ENCODE measurements at places on chromosomes 7 and 10.

DNA sequence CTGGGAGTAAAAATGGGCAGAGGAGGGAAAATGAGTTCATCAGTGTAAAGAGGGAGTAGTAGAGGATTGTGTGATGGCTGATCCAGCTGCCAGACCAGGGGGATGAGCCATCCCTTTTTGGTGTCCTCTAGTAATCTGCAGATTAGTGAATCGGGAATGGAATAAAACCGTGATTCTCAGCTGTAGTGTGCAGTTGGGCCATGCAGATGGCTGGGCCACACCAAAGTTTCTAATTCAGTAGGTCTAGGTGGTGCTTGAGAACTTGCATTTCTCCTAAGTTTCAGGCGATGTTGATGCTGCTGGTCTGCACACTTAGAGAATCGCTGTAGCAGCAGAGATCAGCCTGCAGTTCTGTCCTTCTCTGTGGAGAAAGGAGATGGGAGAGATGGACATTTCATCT lies 22.7 kb downstream of the PDCD11 start:
- DNase-seq = no peak

GRCh38 chr7:123437447-123437995 lies 96.9 kb downstream of the IQUB start:
- no peak for DNase-seq

- DNase-seq = no peak
Observed at GRCh38 chr7:129719980-129720732, 108.6 kb downstream of the NRF1 start.

DNA sequence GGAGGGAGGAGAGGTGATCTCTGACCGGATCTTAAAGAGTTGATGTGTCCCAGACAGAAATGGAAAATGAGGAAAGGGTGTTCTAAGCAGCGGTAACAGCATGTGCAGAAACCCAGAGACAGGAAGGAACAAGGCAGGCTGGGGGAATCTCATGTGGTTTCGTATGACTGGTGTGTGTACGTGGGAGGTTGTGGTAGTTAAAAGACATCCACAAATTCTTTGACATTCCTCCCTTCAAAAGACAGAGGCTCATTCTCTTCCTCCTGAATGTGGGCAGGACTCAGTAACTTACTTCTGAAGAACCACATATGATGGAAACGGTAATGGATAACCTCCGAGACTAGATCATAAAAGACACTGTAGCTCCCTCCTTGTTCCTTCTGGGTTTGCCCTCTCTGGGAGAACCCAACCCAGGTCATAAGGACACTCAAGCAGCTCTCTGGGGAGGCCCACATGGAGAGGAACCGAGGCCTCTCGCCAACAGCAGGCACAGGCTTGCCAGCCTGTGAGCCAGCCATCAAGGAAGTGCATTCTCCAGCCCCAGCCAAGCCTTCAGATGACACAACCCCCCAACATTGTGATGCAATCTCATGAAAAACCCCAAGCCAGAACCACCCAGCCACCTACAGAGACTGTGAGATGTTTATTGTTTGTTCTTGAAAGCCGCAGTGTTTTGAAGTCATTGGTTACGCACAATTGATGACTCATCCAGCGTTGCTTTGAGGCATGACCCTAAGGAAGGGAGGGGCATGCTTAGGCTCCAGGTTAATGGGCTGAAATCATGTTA lies 116.0 kb downstream of the SLIT1 start:
- no peak for DNase-seq

DNA sequence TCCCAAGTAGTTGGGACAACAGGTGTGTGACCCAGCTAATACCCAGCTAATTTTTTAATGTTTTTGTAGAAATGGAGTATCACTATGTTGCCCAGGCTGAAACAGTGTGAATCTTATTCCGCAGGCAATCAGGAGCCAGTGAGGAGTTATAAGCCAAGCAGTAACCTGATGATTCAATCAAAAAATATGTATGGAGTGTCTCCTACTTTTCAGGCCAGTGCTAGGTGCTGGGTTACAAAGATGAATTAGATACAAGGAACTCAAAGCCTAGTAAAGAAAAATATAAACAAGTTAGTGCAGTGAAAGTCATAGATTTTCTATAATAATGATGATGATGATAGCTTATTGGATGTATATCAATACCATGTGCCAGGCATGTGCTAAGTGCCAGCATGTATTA lies 13.2 kb upstream of the IFRD1 start:
- no peak for DNase-seq

DNA sequence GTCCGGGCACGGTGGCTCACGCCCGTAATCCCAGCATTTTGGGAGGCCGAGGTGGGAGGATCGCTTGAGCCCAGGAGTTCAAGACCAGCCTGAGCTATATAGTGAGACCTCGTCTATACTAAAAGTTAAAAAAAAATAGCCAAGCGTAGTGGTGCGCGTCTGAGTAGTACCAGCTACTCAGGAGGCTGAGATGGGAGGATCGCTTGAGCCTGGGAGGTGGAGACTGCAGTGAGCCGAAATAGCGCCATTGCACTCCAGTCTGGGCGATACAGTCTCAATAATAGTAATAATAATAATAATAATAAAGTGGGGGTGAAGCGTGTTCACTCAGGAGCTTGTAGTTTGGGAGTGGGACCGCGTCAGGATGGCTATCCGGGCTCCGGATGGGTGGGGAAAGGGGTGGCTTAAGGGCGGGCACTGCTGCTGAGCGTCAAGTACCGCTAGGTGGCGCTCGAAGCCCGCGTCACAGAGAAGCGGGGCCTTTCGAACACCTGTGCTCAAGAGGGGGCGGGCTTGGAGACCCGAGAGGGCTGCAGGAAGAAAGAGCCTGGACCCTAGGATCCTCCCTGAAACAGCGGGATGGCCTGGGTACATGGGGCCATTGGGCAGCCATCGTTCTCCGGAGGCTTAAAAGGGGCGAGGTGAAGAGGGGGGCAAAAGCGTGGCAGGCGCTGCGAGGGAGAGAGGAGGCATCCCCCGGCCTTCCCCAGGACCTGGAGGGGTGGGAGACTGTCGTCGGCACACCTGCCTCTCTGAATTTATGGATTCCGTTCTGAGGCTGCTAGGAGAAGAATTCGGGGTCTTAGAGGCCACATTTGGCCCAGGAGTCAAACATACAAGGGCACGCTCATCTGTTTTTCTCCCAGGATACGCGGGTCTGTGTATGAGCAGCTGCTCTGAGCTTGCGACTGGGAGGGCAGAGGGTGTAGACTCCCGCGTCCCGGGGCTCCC lies 14.5 kb downstream of the LBX1 start:
- DNase-seq = no peak

- DNase-seq = no peak
Observed at GRCh38 chr10:114301177-114301576, 62.1 kb downstream of the VWA2 start.

DNA sequence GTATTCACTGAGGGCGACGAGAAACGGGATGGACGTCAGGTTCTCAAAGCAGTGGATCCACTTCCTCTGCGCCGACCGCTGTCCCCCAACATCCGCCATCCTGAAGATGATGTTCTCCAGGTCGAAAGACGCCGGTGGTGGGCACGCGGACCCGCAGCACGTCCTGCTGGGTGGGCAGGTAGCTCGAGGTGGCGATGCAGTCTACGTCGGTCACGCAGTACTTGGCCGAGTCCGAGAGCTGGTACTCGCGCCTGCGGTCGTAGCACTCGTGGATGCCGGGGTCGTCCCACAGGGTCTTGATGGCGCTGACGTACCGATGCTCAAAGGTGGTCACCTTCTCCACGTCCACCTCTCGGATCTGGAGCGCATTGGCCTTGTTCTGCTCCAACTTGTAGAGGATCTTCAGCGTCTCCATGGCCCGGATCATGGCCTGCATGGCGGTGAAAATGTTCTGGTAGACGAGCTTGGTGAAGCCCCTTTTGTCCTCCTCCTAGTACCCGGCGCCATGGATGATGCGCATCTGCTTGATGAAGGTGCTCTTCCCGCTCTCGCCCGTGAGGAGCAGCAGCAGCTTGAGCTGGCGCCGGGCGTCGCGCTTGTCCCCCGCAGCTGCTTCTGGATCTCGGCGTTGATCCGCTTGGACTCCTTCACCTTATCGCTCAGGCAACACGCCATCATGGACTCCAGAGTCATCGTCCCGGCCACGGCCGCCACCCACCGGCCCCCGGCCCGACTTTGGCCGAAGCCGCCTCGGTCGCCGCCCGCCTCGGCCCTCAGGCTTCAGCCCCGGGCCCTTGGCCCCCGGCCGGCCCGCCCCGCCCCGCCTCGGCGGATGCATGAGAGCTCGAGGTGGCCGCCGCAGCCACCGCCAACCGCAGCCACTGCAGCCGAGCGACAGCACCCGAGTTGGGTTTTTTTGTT lies 122.9 kb upstream of the KCTD7 start:
- no peak for DNase-seq

DNA sequence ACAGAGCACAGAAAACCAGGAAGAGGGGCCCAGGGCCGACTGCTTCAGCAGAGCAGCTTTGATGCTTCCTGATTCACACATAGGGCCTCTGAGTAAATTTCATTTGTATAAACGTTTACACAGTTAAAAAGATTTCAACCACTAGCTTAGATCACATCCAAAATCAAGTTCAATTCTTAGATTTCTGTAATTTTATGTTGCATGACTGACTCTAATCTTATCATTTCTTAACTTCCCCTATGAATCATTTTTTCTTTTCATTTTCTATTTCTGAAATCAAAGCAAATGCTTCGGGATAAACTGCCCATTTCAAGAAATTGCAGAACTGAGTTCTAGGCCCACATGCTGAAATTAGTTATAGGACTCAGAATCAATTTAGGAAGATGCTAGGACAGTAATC lies 224.7 kb downstream of the INHBA start:
- DNase-seq = no peak
